ENCODE measurements at places on chromosomes 3 and 15.

DNA sequence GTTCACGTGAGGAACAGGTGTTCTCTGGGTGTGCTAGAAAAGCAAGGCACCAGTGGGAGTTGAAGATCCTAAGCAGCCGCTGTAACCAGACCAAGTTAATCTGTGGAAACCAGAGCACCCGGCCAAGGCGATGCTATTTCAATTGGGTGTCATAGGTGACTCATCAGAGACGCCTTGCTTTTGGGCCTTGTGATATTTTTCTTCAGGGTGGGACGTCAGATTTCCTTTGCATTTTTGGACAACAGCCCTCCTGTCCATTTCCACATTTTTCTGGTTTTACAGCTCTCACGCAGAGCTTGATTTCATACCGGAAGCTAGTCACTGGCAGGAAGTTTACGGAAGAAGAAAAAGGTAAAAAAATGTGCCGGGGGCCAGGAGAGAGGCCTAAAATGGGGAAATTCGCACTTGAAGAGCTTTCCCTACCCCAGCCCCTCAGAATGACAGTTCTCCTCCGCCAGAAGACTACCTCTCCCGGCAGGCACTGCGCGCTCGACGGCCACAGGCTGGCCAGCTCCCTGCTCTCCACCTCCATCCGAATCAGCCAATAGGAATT lies 471 bp upstream of the KBTBD8 start:
- DNase-seq, result peak; percentile 19

DNA sequence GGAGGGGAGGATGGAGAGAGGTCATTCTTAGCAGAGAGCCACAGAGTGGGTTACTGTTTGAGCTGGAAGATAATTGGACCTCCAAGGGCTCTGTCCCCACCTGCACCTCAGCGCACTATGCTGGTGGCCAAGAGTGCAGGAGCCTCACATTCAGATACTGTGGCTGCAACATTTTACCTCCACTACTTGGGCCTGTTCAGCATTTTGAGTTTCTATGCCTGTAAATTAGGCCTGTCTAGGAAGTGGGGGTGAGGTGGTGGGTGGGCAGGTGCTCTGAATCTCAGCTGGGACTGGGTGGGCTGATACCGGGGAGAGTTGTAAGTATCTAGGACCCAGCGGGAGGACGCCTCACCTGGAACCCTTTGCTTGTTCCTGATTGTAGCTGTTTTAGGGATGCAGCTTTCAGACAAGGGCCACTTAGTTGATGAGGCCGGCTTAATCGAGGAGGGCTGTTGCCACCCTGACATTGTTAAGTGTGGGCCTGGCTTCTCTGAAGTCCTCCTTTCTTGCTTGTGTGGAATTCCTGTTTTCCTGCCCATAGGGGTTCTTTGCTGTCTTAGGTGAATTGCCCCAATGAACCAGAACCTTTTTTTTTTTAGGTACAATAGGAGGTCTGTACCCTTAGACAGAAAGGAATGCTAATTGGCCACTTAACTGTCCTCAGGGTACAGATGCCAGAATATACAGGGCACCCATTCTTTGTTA lies 83.8 kb downstream of the SMAD3 start:
- DNase-seq, result no peak

- no peak for DNase-seq
Observed at GRCh38 chr15:50117431-50118027, 1.5 kb downstream of the ATP8B4 start.

DNA sequence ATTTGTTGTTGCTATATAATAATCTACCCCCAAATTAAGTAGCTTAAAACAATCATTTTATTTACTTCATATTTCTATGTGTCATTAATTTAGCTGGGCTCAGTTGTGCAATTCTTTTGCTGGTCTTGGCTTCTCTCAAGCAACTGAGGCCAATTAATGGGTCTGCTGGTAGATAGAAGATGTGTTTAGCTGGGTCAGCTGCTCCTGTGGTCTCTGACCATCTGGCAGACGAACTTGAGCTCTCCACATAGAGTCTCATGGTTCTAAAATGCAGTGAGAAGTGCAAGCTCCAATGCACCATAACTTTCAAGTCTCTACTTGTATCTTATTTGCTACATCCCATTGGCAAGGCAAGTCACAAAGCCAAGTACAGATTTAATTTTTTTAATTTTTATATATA lies 515.6 kb downstream of the ZIC1 start:
- no peak for DNase-seq

GRCh38 chr3:12974819-12975218 lies 98.4 kb downstream of the IQSEC1 start:
- DNase-seq, result no peak

DNA sequence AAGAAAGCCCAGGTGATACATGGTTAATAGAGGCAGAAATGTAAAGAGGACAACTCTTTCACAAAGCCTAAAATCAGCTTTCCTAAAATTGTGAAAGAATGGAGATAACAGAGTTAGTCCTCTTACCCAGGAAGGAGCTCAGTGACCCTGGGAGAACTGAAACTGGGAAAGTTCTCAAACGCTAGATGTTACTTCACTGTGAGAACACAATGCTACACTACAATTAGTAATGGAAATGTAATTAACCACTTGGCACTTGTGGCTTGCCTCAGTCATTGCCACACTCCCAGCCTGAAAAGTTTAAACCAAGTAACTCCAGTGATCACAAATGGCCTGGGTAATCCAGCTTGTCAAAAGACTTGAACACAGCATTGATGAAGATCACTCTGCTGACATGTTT lies 102.7 kb upstream of the FGF7 start:
- DNase-seq, result no peak

DNA sequence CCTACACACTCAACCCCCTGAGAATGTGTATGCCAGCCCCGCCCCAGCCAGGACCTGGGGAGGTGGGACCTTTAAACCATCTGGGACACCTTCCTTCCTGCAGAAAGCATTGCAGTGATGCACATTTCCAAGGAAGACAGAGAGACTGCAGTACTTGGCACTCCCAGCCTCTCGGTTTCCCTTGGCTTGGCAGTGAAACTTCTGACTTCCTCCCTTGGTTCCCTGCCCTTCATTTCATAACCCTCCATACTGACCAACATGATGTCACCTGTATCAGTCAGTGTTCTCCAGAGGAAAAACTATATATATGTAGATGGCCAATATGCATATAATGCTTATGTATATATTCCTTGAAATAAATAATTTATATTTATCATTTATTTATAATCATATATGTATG lies 103.2 kb downstream of the SST start:
- no peak for DNase-seq

DNA sequence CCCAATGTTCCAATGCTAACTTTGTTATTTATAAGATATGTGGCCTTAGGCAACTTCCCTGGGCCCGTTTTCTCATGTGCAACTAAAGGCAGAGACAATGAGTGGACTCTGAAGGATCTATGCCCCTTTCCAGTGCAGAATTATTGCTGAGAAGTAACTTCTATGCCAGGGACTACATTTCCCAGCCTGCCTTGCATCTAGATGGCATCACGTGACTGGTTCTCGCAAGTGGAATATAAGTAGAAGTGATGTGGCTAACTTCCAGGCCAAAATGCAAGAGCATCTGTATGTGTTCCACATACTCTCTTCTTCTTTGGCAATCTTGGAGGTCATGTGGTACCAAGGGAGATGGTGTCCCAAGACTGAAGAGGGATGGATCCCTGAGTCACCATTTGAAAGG lies 674.4 kb downstream of the NTRK3 start:
- no peak for DNase-seq

- DNase-seq, result peak; percentile 45
Observed at GRCh38 chr3:149535333-149535685, 60.8 kb downstream of the TM4SF4 start.

- peak; percentile 89 for DNase-seq
Observed at GRCh38 chr3:73504239-73504638, 120.5 kb downstream of the PDZRN3 start.

GRCh38 chr3:142676151-142676550 lies 47.7 kb upstream of the TRPC1 start:
- DNase-seq, result no peak

DNA sequence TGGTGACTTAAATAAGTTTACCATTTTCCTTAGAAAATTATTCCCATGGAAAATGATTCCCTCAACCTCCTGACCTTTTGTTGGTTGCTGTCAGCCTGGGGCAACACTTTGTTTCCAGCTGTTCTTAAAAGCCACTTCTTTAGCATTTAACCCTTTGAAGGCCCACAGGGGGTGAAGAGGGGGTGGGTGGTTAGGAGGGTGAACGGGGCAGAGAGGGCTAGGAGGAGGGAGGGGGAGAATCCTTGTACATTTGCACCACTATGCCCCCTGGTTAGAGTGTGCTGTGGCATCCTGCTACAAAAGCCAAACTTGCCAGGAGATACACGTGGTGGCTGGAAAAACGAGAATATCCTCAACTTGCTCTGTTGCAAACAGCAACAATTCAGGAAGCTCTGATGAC lies 273.2 kb upstream of the RGMA start:
- no peak for DNase-seq

- DNase-seq, result no peak
Observed at GRCh38 chr3:174413062-174413912, 445.8 kb upstream of the NAALADL2 start.

- peak; percentile 70 for DNase-seq
Observed at GRCh38 chr15:49876401-49877038, 242.5 kb downstream of the ATP8B4 start.

GRCh38 chr3:127706785-127707351 lies 34.1 kb downstream of the ABTB1 start:
- DNase-seq, result no peak

GRCh38 chr3:24259901-24260512 lies 234.6 kb downstream of the THRB start:
- no peak for DNase-seq

GRCh38 chr3:9390265-9390888 lies 7.0 kb upstream of the SETD5 start:
- DNase-seq, result no peak

- DNase-seq, result no peak
Observed at GRCh38 chr3:122497425-122497824, 17.3 kb downstream of the KPNA1 start.

GRCh38 chr15:100220058-100220768 lies 121.6 kb downstream of the ADAMTS17 start:
- no peak for DNase-seq

DNA sequence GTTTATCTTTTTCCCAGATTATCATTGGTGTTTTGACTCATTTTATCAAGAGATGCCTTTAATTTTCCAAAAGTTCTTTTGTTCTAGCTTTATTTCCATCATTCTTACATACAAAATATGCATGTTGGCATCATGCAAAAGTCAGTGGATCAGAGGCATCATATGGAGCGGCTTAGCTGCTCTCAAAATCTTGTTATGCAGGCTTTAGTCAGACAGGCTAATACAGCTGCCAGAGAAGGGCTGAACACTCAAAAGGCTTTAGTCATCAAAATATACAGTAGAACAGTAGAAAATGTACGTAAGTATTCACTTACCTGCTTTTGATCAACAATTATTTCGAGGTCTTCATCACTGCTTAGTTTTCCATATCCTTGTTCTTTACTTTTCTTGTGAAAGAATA lies 65.5 kb downstream of the PEX5L start:
- DNase-seq, result peak; percentile 42

DNA sequence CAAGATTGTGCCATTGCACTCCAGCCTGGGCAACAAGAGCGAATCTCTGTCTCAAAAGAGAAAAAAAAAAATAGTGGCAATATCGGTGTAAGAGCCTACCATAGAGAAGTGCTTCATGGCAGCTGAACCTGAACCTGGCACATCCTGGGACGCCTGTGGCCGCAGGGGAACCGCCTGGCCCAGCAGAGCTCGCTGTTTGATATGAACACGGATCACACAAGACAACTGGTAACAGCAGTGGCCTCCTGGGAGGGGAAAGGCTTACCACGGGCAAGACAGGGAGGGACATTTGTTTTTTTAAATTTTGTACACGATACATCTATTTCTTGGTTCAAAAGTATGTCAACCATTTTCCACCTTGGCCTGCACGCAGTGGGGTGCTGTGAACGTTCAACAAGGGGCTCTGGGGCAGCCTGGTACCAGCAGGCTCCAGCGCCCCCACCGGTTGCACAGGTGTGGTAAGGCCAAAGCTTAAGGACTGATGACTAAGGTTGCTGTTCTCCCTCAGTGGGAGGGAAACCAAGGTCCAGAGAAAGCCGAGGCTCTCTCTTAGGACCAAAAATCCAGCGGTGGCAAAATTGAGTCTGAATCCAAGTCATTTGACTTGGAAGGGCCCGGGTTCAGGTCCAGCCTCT lies 21.7 kb upstream of the EPHB3 start:
- DNase-seq, result no peak

DNA sequence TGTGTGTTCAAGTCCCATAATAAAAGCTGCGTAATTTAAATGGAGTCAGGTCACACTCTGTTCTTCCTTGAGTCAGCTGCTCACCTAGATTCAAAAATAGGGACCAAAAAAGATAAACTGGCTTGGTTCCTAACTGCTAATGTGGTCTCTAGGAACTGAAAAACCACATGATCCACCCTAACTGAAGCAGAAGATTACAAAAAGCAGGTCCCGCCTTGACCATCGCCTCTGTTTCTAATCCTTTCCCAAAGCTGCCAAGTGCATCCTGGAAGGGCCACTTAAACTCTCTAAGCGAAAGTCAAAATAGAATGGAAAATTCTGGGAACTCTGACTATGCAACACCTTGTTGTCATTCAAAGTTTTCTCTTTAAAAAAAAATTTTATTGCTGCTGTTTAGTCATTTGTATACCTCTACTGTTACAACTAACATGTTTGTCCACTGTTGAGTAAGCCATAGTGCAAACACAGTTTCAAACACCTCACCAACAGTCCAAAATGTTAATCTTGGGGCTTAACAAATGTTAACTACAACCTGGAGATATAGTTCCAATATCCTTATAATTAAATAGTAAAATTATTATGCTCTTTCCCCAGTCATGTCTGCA lies 88.9 kb upstream of the THBS1 start:
- DNase-seq, result peak; percentile 4

GRCh38 chr3:55658690-55659562 lies 171.8 kb upstream of the WNT5A start:
- DNase-seq, result peak; percentile 53

GRCh38 chr3:13068269-13069010 lies 4.8 kb downstream of the IQSEC1 start:
- no peak for DNase-seq

DNA sequence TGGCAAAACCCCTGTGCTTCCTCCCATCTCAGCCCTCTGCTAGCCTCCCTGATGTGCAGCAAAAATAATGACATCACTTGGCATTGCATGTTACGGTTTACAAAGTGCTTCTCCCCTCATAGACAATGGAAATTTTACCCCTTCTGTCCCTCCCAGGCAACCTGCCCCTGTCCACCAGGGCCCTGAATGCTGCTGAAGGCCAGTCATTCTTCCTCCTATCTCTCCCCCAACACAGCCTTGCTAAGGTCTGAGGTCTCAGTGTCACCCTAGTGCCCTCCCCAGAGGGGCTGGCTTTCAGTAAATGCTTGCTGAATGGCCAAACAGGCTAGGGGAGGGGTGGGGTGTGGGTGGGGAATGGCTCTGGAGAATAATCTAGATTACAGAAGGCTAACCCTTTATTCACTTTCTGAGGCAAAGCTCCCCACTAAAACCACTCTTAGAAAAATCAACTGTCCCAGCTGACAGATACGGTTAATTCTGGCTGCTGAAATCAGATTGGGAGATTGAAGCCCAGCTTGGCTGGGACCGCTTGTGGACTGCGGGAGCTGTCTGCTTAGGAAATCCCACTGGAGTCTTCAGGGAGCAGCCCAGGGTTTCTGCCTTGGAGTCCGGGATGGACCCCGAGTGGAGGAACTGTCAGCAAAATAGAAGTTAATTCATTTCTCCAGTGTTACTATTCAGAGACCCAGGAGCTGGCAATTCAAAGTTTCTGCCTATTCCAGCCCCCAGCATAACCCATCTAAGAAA lies 22.9 kb downstream of the ANP32A start:
- no peak for DNase-seq
